ENCODE measurements at places on chromosomes 2 and 18.
A peak's percentile ranks its signal among the peaks of the same experiment; 100 is the strongest.

GRCh38 chr2:160696087-160696452 is 202.5 kb upstream of the RBMS1 start:
- no peak for DNase-seq

DNA sequence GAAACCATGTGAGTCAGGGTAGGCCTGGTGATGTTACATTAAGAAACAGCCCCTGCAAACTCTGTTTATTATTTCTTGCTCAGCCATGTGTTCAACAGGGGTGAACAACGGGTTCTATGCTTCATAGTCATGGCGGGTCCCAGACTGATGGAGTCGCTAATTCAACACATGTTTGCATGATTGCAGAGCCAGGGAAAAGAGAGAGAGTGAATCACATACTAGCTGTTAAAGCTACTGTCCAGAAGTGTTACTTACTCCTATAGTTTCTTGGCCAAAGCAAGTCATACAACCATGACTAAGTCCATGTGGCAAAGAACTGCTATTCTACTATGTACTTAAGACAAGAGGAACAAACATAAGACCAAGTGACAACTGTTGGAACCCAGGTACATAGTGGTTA is 241.2 kb upstream of the SKOR2 start:
- no peak for DNase-seq

- DNase-seq: no peak
Observed at GRCh38 chr2:172849519-172850217, 114.0 kb downstream of the RAPGEF4 start.

DNA sequence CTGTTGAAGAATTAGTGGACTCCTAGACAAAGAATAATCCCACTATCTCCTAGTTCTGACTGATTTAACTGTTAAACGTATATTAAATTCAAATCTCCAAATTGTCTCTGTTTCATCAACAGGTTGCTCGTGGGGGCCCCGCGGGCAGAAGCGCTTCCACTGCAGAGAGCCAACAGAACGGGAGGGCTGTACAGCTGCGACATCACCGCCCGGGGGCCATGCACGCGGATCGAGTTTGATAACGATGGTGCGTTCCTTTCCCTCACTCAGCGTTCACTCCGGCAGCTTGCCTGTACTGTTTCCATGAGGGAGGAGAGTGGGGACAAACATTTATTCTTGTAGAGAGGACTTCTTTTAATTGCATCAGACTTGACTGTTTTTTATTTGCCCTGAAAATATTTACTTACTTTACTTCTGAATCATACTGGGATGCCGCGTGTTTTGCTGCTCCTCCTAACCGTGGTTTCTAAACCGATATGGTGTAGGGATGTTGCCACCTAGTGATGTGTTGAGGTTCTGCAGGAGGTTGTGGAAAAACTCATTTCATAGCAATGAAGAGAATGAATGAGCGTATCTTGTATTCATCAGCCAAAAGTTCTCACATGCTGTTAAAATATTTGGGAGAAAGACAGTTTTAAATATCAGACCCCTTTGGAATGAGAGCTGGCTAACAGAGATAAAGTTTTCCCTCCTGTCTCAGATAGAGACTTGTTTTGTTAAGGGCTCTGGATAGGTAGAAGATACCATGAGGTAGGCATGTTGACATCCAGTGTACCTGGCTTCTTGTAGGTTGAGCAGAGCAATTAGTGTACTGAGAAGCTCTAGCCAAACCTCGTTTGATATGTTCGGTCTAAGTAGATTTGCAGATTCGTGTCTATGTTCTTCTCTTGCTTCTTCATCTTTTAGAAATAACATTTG is 38.3 kb downstream of the ITGA6 start:
- peak; percentile 70 for DNase-seq

DNA sequence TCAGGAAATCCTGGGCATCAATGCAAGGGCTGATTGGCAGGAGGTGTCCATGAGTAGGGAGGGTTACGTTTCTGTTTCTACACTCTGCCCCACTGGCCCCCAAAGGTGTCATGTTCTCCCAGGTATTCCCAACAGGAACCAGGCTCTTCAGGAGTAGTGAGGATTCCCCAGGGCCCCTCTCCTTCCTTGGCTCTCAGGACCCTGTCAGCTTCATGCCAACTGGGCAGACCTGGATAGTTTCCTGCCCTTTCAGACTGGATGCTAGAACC is 480.6 kb upstream of the HS6ST1 start:
- no peak for DNase-seq

- no peak for DNase-seq
Observed at GRCh38 chr2:50466685-50467084, 565.2 kb downstream of the NRXN1 start.

GRCh38 chr2:102581911-102582310 is 37.4 kb upstream of the SLC9A2 start:
- no peak for DNase-seq

- DNase-seq: no peak
Observed at GRCh38 chr2:216416571-216417307, 4.5 kb downstream of the SMARCAL1 start.

GRCh38 chr2:148928395-148928794 is 53.4 kb downstream of the KIF5C start:
- no peak for DNase-seq

GRCh38 chr2:53724536-53724935 is 43.1 kb upstream of the CHAC2 start:
- no peak for DNase-seq

DNA sequence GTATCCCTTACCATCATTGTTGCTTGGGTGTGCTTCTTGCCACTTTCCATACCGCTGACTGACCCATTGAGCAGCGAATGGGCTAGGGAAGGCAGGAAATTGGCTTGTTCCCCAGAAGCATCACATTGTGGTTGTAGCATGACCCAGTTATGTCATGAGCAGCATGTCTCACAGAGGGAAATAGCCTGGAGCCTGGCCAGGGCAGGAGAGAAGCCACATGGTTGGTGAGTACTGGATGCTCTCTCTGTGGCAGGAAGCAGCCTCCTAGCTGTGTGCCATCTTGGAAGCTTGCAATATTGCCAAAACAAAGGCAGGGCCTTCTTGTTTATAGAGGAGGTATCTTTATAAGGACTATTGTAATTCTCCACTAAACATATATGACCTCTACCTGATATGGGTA is 482.6 kb downstream of the PIK3C3 start:
- no peak for DNase-seq

DNA sequence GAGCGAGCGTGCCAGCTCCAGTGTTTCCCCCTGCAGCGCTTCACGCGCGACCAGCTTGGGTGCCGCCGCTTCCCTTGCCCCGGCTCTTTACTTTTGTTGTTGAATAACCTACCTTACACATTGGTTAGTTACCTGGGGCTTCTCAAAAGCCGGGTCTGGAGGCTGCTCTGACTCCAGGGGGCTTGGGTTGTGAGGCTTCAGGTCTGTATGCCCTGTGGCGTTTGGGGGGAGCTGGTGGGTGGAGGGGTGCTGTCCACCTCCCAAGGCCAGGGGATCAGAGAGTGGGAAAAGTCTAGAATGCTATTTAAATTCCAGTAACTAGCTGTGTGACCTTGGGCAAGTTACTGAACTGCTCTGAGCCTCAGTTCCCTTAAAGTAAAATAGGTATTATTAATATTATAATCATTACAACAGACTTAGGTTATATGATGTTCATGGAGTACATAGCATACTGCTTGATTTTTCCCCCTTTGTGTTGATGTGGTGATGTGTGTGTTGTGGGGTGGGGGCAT is 770 bp downstream of the LYPD6B start:
- no peak for DNase-seq

GRCh38 chr2:9985531-9986328 is 34.2 kb downstream of the GRHL1 start:
- no peak for DNase-seq

DNA sequence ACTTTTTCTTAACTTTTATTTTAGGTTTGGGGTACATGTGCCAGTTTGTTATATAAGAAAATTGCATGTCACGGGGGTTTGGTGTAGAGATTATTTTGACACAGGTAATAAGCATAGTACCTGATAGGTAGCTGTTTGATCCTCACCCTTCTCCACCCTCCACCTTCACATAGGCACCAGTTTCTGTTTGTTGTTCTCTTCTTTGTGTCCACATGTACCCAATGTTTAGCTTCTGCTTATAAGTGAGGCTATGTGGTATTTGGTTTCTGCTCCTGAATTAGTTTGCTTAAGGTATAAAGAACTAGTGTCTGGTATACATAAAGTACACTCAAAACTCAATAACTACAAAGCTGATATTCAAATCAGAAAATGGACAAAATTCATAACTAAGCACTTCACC is 654.6 kb upstream of the LINC00305 start:
- DNase-seq: no peak

DNA sequence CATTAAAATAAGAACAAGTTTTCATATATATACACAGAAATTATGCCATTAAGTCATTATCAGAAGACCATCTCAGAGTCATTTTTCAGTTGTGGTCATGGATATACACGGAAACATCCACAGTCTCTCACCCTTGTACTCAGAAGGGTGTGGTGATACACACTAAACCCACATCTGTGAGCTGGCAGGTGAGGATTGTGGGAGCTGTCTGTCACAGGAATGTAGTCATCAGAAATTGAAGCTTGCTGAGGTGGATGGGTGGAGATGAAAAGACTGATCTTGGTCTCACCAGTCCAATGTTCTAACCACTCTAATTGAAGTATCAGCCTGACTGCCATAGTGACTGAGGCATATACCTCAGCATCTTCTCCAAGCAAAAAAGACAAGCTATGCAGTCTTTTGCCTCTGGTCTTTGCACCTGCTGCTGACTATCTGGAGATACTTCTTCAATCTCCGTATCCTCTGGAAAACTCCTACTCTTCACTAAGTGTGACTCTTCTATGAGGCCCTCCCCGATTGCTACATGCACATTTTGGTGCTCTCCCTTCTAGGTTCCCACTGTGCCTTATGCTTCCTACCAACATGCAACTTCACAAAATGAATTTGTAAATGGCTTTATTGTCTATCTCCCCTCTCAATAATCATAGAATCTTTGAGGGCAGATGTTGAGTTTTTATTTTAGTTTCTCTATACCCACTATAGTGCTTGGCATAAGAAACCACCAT is 232.8 kb downstream of the DYM start:
- peak; percentile 50 for DNase-seq

- no peak for DNase-seq
Observed at GRCh38 chr18:41732356-41732755, 222.7 kb upstream of the PIK3C3 start.

GRCh38 chr2:70087702-70088597 is 673 bp downstream of the PCBP1 start:
- DNase-seq: no peak

DNA sequence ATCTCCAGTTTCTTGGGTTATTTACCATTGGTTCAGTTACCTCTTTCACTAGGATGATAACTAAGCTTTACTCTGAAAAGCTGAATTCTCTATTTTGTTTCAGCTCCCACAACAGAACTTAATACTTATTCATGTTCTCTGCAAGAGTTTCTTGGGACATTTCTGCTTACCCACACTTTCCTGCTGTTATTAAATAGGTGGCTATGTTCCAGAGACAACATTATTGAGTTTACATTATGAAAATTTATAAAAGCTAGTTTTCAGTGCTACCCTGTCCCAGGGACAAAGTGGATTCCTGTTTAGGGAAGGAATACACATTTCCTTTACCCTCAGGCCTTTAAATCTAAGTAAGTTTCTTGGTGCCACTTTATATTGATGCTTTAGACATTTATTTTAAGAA is 7.0 kb upstream of the GPD2 start:
- no peak for DNase-seq

DNA sequence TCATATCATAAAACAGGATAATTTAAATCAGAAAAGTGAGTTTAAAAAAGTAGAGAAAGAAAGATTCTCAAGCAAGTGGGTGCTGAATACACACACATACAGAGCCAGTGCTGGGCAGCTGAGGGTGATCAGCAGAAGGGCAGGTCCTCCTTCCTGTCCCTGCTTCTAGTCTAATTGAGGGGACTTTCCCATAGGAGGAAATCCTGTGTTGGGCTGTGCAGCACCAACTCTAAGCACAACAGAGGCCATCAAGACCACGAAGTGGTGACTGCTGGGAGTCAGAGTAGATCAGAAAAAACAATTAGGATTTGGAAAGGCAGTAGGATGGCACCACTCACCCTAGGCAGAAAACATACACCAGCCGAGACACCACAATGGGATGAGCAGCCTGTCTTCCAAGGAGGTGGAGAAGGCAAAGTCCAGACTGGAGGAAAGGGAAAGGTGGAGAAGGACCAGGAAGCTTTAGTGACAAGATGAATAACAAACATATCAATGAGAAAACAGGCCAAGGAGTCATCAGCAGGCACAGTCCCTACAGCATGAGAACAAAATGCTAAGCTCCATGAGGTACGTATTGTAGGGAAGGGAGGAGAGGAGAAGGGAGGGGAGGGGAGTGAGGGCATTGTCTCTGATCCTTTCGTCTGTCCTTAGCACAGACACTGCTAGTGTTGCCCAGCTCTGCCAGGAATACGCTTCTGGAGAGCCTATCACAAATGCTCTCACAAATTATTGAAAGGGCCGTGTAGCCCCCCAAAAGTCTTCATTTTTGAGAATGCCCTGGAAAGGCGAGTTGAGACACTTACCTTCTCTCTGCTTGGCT is 16.7 kb upstream of the MSGN1 start:
- DNase-seq: no peak

DNA sequence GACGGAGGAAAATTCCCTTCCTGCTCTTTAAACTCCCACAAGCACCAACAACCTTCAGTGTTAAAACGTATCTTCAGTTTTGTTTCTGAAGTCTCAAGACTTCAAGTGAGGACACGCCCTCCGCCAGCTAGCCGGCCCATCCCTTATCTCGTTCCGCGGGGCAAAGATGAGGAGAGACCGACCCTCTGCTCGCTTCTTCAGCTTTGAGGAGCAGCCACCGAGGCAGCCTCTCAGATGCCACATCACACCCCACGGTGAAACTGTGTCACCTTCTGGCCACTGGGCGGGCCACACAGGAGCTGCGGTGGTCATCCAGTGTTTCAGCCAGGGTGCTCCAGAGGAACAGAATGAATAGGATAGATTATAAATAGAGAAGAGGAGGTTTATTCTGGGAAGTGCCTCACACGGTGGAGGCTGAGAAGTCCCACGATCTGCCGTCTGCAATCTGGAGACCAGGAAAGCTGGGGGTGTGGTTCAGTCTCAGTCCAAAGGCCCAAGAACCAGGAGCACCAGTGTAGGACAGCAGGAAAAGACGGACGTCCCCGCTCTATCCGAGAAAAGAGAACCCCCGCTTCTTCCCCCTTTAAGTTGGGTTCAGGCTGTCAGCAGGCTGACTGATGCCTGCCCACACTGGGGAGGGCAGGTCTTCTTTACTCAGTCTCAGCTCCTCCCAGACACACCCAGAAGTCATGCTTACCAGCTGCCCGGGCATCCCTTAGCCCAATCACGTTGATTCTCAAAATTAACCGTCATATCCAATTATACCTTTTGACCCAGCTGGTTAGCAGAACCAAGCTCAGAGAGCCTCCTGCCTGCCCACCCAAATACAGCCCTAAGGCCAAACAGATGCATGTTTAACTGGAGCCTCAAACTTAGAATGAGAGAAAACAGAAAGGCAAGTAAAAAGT is 399.7 kb upstream of the ID2 start:
- no peak for DNase-seq

DNA sequence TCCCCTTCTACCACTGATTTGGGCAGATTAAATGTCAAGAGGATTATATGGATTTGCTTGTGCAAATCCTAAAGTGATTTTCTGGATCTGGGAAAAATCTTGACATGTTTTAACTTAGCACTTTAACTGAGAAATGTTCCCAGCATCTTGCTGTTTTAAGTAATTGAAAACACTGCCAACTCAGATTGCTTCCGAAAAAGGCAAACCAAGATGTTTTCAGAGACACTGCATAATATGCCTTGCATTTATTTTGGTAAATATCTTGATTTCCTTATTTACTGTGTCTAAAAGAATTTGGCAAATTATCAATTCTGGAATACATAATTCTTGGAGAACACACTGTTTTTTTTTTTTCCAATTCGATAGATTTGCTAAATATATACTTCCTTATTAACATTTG is 385.0 kb upstream of the FAM98A start:
- no peak for DNase-seq

- no peak for DNase-seq
Observed at GRCh38 chr2:168727904-168728470, 74.5 kb upstream of the NOSTRIN start.
